ENCODE measurements at places on chromosomes 4 and X.

DNA sequence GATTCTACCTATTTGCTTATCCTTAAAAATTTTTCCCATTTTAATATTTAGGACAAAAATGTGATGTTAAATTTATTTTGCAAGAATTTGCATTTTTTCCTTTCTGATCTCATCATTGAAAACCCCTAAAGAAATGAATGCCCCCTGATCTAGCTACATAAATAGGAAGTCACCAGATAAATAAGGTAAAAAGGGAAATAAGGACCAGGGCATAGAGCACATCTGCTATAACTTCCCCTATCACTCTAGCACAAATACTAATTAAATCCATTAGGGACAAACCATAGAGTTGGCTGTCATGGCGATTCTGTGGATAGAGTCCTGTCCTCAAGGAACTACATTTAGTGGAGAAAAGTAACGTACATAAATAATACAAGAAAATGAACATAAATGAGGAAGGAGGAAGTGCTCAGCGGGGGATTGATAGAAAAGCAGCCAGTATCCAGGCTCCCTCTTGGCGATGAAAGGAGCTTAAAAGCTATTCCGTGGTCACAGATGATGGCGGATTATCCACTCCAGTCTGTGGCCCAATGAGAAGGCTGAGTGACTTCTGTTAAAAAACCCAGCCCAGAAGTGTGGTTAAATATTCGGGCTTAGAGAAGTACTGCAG, 76.9 kb upstream of the RPL34 start:
- DNase-seq, result no peak

DNA sequence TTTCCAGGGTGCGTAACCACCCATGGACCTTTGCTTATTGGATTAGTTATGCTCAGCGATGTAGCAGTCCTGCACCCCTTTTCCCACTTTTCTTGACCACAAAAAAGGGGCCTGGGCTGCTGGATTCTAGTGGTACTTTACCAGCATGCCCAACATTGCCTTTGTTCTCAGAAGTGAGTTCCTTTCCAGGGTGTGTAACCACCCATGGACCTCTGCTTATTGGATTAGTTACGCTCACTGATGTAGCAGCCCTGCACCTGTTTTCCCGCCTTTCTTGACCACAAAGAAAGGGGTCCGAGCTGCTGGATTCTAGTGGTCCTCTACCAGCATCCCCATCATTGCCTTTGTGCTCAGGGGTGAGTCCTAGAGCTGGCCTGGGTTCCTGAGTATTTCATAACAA, 138.2 kb downstream of the COX18 start:
- DNase-seq, result no peak

DNA sequence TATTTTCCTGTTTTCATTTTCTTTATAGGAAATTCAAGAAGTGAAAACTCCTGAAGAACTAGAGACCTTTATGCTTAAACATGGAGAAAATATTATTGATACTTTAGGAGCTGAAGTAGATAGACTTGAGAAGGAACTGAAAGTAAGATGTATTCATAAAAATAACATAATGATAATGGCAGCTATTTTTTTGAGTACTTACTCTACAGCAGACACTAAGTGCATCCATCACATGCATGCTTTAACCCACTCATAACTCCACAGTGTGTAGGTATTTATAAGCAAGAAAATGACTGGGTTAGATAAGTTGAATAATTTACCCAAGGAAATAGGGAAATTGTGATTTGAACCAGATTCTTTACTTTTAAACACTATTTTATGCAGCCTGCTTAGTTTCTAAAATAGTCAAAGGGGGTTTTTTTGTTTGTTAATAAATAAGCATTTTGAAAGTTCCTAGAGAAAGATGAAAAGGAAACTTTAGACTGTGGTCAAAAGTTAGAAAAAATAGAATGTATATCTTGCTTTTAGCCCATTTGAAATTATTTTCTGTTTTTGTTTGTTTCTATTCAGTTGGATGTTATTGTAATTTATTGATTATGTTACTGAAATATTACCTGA, 74.2 kb downstream of the BEND4 start:
- DNase-seq, result no peak

DNA sequence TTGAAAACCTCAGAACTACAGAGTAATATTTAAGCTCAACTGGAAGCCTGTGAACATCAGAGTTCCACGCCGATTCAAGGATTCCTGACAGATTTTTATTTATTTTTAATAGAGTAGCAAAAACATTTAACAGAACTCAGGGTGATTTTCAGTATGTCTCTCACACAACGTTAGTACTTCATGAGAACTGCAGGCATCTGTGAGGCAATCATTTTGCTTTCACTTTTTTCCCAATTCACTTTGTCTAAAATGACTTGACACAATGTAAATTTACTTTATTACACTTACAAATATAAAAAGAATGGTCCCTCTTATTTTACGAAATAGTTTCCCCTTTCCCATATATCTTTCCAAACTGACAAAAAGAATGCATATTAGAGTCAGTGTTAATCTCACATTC, 869.5 kb upstream of the EPHA5 start:
- no peak for DNase-seq

DNA sequence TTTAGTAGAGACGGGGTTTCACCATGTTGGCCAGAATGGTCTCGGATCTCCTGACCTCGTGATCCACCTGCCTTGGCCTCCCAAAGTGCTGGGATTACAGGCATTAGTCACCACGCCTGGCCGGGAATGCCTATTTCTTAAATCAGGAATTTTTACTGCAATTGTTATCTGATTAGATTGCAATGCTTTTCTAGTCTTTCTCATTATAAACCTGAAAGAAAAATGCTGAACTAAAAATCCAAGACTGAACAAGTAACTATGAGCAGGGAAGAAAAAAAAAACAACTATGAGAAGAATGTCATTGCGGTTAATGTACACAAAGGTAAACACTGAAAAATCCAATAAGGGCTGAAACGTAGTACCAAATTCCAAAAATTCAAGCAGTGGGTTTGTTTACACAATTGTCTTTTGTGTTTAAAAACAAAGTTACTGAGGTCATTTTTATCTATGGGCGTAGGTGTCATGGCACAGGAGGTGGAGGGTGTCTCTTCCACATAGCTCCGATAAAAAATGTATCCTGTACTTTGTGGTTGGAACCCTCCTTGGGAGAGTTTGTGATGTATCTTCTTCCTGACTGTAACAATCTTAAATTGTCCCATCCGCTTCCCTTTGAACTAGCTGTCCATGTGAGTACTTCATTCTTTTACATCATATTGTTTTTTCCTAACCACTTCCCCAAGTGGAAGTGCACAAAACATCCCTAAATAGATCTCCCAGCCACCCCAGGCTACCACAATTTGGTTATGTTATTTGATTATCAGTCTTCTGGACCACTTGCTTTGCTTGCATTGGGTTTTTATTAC, 11.1 kb upstream of the TMEM156 start:
- no peak for DNase-seq

DNA sequence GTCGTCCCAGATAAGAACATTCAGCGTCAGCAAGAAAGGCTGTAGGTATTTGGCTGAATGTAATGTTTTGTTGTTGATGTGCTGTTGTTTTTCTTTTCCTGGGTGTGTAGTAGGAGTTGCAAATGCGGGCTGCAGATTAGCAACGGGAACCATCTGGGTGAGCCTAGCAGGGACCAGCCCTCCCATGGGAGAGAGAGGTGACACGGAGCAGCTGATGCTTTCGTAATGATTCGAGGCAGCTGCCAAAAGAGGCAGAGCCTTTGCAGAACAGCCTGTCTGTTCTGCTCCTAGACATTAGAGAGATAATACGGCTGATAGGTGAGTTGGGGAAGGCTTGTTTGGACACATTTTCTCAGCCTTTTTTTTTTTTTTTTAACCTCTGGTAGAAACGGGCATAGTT, 25.3 kb downstream of the ARSF start:
- no peak for DNase-seq

DNA sequence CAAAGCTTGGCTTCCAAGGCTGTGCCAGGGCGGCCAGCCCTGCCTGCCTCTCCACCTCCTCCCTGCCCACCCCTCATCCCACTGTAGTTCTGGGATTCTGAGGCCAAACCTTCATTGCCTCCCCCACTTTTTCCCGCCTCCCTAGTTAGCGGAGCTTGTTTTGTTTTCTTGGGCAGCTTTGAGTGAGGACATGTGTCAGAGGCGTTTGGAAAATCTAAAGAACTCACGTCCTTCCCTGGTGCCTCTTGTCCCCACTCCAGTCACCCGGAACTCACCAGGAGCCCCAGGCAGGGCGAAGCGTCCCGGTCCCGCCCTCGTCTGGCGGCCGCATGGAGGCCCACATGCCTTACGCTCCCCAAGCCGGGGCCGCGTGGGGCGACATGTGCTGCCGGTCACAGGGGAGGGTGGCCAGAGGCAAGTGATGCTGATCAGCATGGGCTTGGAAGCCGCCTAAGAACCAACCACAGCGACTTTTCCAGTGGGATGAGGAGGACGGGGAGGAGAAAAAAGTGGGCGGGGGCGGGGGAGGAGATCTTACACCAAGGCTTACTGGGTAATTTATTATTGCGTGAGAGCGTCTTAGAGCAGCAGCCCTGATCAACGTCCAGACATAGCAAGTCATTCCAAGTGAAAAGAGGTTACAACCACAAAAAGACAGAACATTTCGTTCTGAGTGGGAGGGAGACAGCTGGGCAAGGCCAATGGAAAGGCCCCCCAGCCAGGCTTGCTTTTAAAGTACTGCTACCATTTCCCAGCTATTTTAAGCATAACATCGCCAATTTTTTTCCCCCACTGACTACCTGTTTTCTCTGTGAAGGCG, 48.5 kb downstream of the PRPS1 start:
- no peak for DNase-seq

GRCh38 chr4:182955411-182955810, 38.2 kb upstream of the DCTD start:
- DNase-seq, result no peak

GRCh38 chrX:93259029-93259428, 414.3 kb downstream of the NAP1L3 start:
- DNase-seq, result no peak

GRCh38 chrX:101411984-101412383, 4.0 kb downstream of the HNRNPH2 start:
- DNase-seq, result no peak

DNA sequence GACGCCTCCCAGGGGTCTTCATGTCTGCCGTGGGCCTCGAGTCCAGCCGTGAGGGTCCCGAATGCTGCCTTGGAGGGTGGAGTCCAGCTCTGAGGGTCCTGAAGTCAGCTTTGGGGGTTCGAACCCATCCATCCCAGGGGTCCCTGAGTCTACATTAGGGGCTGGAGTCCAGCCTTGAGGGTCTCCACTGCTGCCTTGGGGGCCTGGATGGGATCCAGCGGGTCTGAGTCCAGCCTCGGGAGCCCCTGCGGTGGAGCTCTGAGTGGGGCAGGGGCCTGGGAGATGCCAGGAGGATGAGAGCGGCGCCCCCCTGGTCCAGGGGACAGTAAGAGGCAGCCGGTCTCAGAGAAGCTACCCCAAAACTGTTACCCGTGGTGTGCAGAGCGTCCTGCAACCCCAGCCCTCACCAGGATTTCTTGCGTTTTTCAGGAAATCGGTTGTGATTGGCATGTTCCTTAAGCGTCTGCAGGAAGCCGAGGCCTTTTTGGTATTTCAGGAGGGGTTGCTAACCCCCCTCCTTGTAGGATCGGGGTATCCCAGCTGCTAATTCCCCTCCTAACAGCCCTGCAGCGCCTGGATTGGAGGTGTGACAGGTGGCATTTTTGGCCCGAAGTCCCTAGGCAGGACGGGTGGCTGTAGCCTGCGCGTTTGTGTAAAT, 1.7 kb upstream of the GTPBP6 start:
- DNase-seq, result no peak

GRCh38 chr4:149164282-149164681, 651.4 kb downstream of the IQCM start:
- no peak for DNase-seq

GRCh38 chrX:22376369-22376768, 103.7 kb downstream of the CBLL2 start:
- no peak for DNase-seq

- no peak for DNase-seq
These were observed 132.7 kb upstream of the MAP3K15 start for GRCh38 chrX:19647731-19648588.

- peak; percentile 20 for DNase-seq
These were observed 19.0 kb upstream of the DCX start for GRCh38 chrX:111431001-111431400.

GRCh38 chrX:100410901-100411801, 1.1 kb upstream of the PCDH19 start:
- DNase-seq, result no peak

- DNase-seq, result no peak
These were observed 1681.9 kb upstream of the ADGRL3 start for GRCh38 chr4:59518005-59518823.

DNA sequence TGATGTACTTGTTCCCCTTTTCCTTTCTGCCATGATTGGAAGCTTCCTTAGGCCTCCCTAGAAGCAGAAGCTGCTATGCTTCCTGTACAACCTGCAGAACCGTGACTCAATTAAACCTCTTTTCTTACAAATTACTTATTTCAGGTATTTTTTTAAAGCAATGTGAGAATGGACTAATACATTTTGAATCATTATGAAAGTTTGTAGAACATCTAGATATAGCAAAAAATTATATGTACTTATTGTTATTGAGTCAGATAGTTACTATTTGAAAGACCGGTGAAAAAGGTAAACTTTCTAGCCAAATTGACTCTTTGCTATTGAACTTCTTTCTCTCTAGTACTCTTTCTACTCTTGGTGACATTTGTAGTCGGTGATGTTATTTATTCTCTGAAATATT, 777.3 kb upstream of the GALNTL6 start:
- DNase-seq, result no peak

DNA sequence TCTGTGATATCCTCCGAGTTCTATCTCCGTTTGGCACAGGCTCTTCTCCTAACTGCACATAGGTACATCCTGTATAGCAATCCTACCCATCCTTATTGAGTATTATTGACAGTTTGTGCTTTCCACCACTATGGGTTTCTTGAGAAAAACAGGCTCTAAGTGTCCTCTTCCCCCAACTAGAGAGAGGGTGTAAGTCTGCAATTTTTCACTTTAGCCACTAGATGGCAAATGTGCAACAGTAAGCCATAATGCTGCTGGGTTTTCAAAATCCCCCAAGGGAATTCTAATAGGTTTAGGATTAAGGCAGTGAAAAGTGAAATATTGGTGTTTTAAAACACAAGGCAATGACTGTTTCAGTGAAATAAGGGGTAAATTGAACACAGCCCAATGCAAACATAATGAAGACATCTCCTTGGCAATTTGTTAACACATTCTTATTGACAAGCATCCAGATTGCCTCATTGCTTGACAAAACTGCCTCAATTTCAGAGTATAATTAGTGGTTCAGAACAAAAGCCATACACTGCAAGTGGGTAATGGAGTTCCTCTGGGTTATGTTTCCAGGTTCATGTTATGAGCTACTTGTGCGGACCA, 239.0 kb upstream of the HTR2C start:
- DNase-seq, result no peak

GRCh38 chr4:123236606-123237005, 160.0 kb upstream of the SPRY1 start:
- no peak for DNase-seq

DNA sequence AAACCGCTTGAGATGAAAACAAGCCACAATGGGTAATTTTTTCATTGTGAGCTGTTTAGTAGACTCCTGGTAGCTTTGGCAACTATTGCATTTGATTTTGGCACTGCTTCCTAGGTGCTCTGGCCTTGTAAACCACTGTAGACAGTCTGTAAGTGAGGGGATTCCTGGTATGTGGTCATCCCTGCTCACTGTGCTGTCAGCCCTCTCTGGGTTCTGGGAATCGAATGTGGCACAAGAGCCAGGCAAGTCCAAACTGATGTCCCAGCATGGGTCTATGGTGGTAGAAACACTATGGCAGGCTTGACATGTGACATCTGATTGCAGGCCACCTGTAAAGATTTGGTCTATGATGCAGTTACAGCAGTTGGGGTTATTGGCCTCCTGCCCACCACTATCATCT, 2.5 kb downstream of the USP51 start:
- DNase-seq, result no peak

- DNase-seq, result no peak
These were observed 219.4 kb downstream of the NKX6-1 start for GRCh38 chr4:84279678-84280077.
